Activated CD8-positive, alpha-beta memory T cell treated with anti-CD3 and anti-CD28 coated beads for 1 hour (primary cell): ENCODE measurements at places on chromosomes 12 and 14.

DNA sequence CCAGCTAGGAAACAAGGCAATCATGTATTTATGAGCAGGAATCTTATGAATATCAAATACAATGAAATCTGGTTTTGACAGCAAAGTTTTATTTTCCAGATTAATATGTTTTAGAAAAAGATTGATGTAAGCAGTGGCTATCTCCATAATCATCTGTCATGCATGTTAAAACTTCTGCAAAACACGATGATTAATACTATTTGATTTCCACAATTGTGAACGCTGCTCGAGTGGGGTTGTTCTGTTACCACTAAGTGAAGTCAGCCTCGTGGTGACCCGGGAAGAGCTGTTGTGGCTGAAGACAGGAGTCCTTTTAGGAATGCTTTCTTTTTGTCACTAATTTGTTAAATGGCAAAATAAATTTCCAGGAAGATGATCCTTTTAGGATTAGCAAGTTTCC, 9.4 kb downstream of the CFAP251 start:
- DNase-seq, result no peak

DNA sequence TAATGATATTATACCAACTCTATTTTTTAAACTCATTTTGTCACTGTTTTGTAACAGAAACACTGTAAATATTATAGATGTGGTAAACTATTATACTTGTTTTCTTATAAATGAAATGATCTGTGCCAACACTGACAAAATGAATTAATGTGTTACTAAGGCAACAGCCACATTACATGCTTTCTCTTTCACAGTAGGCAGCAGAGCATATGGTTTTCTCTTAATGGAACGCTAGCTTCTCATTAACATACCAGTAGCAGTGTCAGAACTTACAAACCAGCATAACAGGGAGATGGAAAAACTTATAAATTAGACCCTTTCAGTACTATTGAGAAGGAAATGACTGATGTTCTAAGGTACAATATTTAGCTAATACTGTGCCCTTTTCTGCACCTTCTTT, 398.8 kb downstream of the PRKD1 start:
- DNase-seq, result no peak

DNA sequence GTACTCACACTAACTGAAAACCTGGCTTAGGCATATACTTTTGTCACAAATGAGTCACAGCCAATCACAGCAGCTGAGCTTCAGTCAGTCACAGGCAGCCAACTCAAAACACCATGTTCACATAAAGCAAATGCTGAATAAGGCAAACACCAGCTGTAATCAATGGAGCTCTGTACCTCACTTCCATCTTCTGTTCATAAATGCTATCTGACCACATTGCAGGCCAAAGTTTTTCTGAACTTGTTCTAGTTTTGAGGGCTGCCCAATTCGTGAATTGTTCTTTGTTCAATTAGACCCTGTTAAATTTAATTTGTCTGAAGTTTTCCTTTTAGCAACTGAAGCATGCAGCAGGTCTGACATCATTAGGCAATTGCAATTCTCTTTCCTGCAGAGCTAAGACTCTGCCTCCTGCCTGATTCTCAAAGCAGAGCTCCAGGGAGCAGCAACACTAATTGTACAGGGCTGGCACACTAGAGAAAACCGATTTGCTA, 129.9 kb downstream of the WIF1 start:
- DNase-seq, result no peak

DNA sequence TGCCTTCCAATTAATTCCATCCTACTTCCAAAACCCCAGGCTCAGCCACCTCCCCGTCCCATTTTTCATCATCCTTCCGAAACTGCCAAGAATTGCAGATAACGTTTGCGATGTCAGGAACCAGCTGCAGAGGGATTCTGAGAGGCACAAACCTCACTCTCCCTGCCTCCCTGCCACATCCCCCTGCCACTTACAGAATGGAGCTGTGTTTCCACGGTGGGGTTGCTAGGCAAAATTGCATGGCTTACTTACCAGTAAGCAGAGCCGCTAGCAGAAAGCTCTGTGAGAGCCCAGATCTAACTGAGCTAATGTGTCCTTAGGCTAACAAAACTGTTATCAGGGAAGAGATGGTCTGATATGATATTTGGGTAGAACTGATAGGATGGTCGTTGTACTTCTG, 127.4 kb downstream of the KCNK10 start:
- DNase-seq, result no peak

GRCh38 chr12:99997806-99998205, 13.1 kb upstream of the ANKS1B start:
- no peak for DNase-seq

DNA sequence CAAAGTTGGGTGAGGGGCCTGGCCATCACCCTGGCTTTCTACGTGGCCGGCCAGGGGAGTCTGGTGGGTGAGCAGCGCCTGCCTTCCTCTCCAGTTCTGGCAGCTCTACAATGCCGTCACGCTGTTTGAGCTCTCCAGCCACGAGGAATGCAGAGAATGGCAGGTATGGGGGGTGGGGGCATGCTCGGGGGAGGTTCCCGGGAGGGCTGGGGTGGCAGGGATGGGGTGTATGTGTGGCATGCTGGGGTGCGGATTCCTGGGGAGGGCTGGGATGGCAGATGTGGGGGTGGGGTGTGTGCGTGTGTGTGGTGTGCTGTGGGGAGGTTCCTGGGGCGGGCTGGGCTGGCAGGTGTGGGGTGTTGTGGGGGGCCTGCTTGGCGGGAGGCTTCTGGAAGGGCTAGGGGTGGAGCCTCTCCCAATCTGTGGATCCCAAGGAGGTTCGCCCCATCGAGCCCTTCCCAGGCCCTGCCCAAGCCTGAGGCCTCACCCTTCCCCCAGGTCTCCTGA, 18.5 kb downstream of the RHOF start:
- DNase-seq, result no peak

- DNase-seq, result no peak
These were observed 4.5 kb upstream of the OAS2 start for GRCh38 chr12:112973818-112974231.

DNA sequence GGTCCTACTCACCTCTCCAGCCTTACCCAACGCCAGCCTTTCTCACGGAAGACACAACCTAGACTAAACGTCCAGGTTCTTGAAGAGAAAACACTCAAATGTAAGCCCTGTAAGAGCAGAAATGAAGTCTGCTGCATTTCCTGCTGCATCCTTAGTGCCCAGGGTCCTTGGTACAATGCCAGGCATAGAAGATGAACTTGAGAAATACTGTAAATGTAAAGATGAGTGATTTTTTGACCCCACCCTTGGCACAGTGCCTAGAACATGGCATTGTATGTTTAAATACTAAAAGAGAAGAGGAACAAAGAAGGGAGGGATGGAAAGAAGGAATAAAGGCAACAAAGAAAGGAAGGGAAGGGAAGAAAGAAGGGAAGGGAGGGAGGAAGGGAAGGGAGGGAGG, 514.6 kb downstream of the MED13L start:
- DNase-seq, result no peak

GRCh38 chr14:95485222-95485819, 31.1 kb downstream of the SYNE3 start:
- no peak for DNase-seq

DNA sequence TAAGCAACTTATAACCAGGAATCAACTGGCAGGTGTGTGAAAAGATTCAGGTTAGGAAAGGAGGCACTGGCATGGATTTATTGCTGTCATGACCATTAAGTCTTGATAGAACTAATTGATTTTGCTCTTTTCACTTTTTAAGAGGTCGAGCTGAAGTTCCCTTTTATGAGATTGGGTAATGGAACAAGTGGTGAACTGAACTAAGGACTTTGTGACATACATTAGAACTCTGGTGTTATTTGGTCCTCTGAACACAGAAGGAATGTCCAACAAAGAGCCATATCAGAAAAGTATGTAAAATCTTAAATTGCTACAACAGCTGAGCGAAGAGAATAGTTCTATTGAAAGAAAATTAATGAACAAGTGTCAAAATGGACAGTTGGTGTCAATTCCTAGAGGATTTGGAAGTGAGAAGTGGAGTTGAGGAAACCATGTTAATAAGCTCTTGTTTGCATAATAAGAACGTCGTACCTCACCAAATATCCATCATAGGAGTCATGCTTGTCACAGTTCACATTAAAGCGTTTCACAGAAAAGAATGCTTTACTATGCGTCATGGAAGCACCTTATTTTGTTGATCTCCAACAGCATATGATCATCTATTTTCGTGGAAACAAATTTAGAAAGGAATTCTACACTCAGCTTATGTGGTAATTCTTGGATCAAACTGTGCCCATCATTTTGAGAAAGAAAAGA, 8.4 kb upstream of the MYF6 start:
- no peak for DNase-seq

- DNase-seq, result no peak
These were observed 27.6 kb downstream of the IFNG start for GRCh38 chr12:68131867-68132414.

DNA sequence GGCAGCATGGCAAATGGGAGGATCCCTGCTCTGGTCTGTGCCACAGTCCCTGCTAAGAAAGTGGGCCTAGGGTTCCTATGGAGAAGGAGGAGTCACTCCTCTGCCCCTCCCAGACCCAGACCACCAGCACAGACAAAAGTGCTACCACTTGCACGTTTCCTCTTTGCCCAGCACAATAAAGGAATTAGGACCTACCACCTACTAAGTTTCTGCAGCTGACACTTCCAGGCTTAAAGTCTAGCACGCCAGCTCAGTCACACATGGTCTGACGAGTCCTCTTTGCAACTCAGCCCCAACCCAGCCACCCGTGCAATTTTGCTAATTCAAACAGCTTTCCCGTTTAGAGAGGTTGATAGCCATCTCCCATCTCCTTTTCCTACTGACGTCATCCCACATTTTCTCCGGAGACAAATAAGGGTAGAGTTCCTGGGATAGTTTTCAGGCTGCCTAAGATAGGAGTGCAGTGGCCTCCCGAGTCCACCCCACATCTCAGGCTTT, 66.2 kb upstream of the PTGR2 start:
- DNase-seq, result no peak

GRCh38 chr12:121817648-121818043, 13.8 kb downstream of the SETD1B start:
- no peak for DNase-seq

GRCh38 chr12:27595231-27595642, 71.2 kb downstream of the PPFIBP1 start:
- no peak for DNase-seq

- DNase-seq, result no peak
These were observed 1149.5 kb downstream of the BCL11B start for GRCh38 chr14:98122527-98122926.

- no peak for DNase-seq
These were observed 240.5 kb downstream of the C12orf75 start for GRCh38 chr12:105570944-105571343.

- DNase-seq, result no peak
These were observed 6.0 kb upstream of the HRK start for GRCh38 chr12:116887244-116887643.

DNA sequence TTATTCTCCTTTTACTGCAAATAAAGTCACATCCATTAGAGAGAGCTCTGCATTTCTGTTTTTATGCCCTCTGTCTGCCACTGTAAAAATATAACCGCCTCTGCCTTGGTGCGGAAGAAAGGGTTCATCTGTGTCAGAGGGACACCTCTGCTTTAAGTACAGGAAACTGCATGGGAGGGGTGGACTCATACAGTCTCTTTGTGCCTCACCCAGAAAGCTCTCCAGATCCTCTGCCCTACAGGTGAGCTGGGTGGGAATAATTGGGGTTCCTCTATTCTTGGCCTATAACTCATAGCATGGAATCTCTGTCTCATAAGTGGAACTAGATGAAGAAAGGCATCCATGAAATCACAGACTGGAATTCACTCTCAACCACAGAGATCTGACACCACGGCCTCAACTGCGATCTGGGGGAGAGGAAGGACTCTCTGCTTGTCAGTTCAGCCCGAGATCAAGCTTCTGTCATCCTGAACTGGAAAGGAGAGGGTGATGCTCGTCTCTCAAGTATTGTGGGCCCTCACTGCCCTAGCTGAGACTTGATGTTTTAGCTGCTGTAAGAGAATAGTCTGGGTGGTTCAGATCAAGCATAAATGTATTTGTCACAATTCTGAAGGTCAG, 702.3 kb downstream of the TMEM121 start:
- no peak for DNase-seq

DNA sequence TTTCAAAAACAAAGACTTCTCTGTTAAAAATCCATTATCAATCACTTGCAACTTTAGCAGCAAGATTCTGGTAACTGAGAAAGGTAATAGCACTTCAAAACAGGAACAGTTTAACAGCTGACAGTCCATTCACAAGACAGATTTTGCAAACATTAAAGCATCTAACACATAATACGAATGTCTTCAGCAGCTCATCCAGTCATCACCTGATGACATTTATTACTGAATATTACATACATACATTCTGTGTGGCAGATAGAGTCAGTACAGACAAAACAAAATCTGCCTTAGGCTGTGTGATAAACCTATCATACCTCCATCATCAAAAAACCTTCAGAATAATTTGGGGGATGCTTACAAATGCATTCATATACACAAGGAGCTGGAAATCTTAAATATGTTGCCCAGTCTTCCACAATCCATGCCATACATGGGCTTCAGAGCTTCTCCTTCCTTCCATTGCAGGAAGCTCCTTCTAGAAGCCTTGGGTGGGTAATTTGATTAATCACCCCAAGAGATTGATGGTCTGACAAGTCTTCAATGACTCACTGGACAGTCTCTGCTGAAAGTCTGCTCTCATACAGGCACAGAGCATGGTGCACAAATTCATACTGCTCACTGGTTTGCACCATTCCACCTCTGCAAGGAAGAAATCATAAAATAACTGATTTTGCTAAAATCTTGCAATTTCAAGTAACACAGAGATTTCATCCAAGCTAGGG, 1.6 kb upstream of the PTPRB start:
- DNase-seq, result no peak

DNA sequence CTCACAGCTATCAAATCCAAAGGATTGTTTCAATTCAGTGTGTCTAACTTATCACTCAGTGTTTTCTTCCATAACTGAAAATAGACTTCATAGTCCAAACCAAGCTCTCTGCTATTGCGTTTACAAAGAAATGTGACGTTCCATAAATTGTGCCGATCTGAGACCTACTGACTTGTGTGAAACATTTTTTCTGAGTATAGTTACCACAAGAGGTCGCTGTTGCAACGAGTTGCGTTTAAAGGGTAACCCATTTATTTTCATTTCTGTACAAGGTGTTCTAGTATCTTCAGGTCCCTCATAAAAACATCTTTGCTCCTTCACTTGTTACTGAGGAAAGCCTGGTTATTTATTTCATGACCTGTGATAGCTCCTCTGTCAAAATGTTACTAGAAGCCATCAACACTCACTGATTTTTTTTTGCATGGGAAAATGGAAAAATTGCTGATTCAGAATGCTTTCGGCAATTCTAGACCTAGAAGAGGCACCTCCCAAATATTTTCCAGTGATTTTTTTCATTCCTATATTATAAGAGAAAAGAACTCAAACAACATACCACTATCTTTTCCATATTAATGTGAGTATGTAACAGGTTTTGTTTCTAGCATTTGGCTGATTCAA, 60.9 kb upstream of the OR4E1 start:
- DNase-seq, result no peak

DNA sequence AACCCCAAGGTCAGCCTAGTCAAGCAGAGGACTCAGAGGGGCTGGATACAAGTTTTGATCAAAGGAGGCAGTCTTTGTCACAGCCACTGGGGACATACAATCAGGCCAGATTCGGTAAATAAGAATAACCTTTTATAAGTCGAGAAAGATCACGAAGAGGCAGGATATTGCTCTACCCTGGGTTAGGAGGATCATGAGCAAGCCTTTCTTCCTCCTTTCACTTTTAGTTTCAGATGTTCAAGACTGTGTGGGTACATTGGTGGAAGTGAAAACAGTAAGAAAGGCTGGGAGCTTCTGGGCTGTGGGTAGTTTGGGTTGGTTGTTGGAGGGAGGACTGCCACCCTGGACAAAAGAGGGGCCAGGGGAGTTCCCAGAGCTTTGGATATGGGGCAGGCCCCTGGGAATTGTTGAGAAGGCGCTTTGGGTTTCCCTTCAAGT, 127.7 kb downstream of the SNAPC1 start:
- DNase-seq, result no peak

- DNase-seq, result no peak
These were observed 842 bp upstream of the CISTR start for GRCh38 chr12:53752621-53753020.
